Neural progenitor cell (in vitro differentiated cells): ENCODE measurements at places on chromosomes 4 and X. TPM values are rescaled to one million over a fixed set of nuclear protein-coding genes. Genes with fewer than 3 reads are reported as not detected.

GRCh38 chr4:121684561-121684960, 12.2 kb downstream of the ANXA5 start:
- no peak for DNase-seq
- no peaks in the 10 kb centered on the region for H3K4me1 ChIP-seq
- no peak overlapping the region for H3K27ac ChIP-seq
- no peak overlapping the region for H3K4me3 ChIP-seq

- H3K4me3 ChIP-seq, result no peak overlapping the region
- H3K4me1 ChIP-seq, result peaks cover 8% of the 10 kb centered on the region
- DNase-seq, result no peak
- no peaks in the 10 kb centered on the region for H3K27me3 ChIP-seq
- no peak overlapping the region for H3K27ac ChIP-seq
These were observed 113.0 kb downstream of the UCHL1 start for GRCh38 chr4:41369680-41370079.

GRCh38 chr4:152640058-152640921, 39.5 kb downstream of the TMEM154 start:
- no peak overlapping the region for H3K4me3 ChIP-seq
- H3K4me1 ChIP-seq, result no peaks in the 10 kb centered on the region
- H3K27ac ChIP-seq, result no peak overlapping the region
- H3K27me3 ChIP-seq, result no peaks in the 10 kb centered on the region
- DNase-seq, result peak; percentile 19

GRCh38 chrX:132708529-132708928, 219.7 kb upstream of the MBNL3 start:
- no peak for DNase-seq
- no peak overlapping the region for H3K27ac ChIP-seq
- no peak overlapping the region for H3K4me3 ChIP-seq
- H3K27me3 ChIP-seq, result no peaks in the 10 kb centered on the region

Gene CAPN6
- 226 and 232 TPM in 2 replicates for total RNA-seq
